NCI-H1092 (cell line): ENCODE measurements at places on chromosomes 16 and 17.

DNA sequence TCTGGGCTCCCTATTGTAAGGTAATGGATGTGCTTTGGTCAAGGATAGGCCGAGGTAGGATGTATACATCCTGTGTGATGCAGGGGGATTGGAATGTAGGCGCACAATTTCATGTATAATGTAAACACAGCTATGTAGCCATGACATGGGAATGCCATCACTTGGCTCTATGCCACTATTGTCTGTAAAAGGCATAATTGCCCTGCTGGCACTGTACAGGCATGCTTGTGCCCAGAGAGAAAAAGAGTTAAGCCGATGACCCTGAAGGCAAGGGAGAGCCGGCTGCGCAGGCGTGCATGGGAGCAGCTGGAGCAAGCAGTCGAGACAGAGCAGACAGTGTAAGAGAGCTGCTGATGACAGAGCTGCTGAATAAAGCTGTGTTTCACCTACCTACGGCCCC is 212.5 kb upstream of the CPHXL start:
- no peak for DNase-seq

DNA sequence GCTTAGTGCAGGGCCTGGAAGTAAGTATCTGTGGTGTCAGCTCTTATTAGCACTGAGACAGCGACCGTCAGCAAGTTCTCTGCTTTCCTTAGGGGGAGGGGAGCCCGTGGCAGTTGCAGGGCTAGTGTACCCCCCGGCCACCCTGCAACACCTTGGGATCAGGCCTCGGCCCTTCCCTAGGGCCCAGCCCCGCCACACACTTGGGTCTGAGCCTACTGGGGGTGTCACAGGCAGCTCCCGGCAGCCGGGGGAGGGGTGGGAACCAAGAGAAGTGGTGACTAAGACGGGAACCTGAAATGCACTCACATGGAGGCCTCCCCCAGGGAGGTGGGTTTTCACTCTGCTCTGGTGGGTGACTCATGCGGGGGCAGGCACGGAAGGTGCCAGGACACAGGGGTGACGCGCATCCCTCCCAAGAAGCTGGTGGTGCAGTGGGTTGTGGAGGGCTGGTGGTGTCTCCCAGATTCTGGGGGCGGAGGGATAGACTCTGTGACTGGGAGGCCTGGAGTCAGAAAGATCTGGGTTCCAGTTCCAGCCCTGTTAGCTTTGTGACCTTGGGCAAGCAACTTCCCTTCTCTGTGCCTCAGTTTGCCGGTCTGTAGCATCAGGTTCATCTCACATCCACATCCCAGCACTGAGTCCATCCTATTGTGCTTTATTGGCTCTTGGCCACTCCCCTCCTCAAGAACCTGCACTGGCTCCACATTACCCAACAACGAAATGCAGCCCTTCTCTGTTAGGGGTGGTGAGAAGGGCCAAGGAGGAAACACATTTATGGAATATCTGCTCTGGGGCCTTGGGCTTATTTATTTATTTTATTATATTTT is 44.5 kb downstream of the LAT start:
- DNase-seq = no peak

GRCh38 chr16:52906281-52906680 is 146.4 kb downstream of the CHD9NB start:
- no peak for DNase-seq

GRCh38 chr16:66409156-66409555 is 17.9 kb upstream of the BEAN1 start:
- no peak for DNase-seq

GRCh38 chr17:61457226-61457983 is 5.2 kb downstream of the TBX4 start:
- DNase-seq = no peak

DNA sequence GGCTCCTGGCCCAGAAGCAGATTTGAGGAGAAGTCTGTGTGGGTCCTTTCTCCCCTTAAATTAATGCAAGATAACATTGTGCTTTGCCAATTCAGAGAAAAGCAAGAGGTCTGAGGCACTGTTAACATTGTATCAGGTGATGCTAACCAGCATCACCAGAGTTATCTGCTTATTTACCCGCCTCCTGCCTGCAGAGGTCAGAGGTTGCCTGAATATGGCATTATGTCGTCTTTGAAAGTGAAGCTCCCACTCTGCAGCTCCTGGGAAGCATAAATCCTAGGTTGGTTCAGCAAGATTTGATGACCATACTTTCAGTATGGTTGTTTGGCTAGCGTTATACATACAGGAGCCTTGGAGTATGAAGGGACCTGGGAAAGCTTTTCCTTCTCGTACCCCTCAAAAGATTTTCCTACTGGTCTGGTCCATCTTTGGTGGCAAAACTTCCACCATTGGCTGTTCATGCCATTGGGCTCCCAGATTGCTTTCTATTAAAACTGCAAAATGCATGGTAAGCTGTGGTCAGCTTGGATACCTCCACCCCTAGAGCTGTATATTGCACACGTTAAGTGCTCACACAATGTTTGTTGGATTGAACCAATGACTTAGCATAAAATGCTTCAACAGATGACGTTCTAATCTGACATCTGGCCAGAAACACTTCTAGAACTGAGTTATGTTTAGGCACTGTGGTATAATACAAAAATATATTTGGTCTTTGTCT is 24.1 kb downstream of the CHD9 start:
- no peak for DNase-seq

- DNase-seq = no peak
Observed at GRCh38 chr17:57682701-57683100, 62.4 kb downstream of the CCDC182 start.

GRCh38 chr16:10871157-10871991 is 5.6 kb upstream of the CIITA start:
- DNase-seq = no peak

DNA sequence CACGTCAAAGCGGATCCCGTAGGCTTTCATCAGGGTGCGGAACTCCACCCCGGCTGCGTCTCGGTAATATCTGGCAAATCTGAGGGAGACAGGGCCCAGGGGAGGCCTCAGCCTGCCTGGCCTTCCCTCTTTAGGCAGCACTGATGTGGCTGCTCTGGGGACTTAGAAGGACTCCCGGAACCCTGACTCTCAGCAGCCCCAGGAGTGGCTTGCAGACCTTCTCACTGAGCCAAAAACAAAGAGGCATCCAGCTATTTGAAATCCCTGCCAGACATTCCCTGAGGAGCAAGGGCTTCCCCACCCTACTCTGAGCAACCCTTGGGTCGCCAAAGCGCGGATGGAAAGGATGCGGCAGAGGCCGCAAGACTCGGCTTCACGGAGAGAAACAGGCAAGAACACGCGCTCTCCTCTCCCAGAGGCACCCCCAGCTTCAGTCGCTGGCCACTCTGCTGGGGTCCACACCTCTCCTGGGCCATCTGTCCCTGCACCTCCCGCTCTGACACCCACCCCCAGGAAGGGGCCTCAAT is 7.9 kb downstream of the P2RX5 start:
- DNase-seq = no peak

GRCh38 chr16:19708296-19709205 is 9.5 kb downstream of the KNOP1 start:
- DNase-seq = no peak

DNA sequence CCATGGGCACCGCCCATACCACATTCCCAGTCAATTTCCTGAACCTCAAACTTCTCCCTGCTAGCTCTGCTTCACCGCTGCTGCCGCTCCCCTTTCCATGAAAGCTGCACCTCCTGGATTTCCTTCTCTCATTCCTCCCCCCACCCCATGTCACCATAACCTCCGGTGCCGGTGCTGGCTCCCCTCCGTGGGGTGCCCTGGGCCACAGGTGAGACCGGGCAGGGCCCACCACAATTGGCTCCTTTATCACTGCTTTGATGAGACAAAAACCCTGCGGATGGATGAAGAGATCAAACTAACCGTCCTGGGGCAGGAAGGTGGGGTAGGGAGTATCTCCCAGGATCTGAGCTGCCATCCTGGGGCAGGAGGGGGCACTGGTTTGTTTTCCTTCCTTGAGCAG is 111.3 kb upstream of the LHX1 start:
- DNase-seq = no peak

- no peak for DNase-seq
Observed at GRCh38 chr17:67633751-67634211, 84.0 kb upstream of the NOL11 start.

DNA sequence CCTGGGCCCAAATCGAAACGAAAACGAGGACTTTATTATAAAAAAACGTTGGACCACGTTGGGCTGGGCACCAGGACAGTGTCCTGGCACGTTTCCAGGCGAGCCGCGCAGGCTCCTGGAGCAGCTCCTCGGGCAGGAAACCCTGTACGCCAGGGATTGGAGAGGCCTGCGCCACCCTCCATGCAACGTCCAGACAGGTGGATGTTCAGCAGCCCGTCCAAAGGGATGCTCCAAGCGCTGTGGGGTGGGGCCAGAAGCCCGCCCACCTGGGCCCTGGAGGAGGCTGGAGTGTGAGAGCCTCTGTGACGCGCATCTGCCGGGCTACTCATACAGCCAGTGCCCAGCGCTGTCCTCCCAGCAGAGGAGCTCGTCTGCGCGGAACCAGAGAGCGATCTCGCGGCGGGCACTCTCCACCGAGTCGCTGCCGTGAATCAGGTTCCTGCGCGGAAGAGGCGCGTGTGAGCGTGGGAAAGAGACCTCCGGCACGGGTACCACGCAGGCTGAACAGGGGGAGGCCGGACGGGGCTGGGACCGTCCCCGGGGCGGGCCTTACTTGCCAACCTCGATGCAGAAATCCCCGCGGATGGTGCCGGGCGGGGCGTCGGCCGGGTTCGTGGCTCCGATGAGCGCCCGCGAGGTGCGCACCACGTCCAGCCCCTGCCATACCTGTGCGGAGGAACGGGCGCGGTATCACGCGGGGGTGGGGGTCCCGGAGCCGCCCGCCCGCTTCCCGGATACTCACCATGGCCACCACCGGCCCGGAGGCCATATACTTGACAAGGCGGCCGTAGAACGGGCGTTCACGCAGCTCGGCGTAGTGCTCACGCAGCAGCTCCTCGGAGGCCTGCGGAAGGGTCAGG is 785 bp downstream of the NME3 start:
- DNase-seq = peak; percentile 32

GRCh38 chr17:38918129-38918913 is 7.1 kb upstream of the LASP1NB start:
- DNase-seq = no peak

DNA sequence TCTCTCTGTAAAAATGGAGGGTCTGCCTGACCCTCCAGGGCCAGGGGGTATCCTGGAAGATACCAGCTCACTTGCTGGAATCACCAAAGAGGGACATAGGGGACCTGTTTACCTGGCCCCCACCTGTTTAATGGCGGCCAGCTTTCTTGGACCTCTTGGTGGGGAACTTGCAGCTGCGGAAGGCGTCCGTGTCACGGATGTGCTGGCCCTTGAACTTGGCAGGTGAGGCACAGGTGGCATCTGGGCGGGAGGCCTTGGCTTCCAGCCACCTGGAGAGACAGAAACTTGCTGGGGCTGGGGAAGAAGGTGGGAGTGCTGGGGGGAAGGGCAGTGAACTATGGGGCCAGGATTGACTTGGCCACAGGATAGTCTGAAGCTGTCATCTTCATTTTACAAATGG is 3.5 kb downstream of the CHAD start:
- DNase-seq = no peak

DNA sequence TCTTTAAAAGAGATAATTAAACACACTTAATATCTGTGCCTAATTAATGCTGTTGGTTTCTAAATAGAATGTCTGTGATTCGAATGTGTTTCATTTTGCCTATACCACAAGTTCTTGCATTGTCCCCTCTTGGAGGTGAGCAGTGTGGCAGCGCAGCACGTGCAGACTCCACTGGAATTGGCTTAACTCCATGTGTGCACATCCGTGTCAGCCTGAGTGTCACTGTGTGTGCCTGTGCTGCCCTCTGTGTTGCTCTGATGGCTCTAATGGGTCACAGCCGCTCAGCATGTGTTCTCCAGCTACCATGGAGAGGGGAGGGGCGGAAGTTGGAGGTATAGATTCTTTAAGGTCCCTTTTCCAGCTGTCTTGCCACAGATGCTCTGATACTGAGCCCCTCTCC is 226.6 kb downstream of the SPECC1 start:
- no peak for DNase-seq
